ENCODE measurements at places on chromosomes 7 and 10.

DNA sequence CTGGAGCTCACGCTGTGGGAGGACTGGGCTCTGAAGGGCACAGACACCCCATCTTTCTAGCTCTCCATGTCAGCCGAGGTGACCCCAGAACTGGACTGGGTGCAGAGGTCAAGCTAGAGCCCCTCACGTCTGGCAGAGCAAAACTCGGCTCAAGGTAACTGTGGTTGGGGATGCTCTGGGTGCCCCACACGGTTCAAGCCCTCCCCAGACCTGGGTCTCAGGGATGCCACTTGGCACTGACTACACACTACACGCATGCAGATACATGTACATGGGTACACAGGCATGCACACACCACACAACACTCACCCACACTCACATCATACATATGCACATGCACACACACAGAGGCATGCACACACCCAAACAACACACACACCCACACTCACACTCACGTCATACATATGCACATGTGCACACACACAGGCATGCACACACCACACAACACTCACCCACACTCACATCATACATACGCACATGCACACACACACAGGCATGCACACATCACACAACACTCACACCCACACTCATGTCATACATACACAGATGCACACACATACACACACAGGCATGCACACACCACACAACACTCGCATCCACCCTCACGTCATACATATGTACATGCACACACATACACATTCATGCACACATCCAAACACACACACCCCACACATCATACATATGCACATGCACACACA is 219.3 kb downstream of the DNAJB6 start:
- DNase-seq, result peak; percentile 29

GRCh38 chr10:26024303-26024702 is 90.3 kb downstream of the MYO3A start:
- no peak for DNase-seq

- DNase-seq, result no peak
Observed at GRCh38 chr10:119947300-119947699, 54.8 kb downstream of the SEC23IP start.

DNA sequence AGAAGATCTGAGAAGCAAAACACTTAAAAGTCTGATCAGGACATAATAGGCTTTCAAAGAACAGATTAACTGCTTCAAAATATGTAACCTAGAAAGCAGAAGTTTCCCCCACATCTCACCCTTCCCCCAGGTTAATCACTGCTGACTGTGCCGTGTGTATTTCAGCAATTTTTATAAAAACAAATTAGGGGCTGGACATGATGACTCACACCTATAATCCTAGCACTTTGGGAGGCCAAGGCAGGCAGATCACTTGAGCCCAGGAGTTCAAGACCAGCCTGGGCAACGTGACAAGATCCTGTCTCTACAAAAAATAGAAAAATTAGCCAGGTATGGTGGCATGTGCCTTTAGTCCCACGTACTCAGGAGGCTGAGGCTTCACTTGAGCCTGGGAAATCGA is 67.6 kb upstream of the GATA3 start:
- DNase-seq, result no peak

DNA sequence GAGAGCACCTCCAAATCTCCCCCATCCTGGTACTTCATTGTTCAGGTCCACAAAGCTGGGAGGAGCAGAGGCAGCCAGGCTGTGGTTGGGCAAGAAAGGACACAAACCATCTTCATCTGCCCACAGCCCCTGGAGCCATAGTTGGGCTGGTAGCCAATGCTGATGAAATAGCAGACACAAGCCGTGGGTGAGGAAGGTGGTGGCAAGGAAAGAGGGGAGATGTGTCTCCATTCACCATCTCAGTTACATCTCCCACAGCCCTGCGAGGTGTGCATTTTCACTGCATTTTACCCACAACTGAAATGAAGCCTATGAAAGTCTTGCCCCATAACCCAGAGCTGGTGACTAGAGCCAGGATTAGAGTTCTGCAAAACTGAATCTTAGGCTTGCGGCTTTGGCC is 35.0 kb downstream of the PIK3AP1 start:
- no peak for DNase-seq

DNA sequence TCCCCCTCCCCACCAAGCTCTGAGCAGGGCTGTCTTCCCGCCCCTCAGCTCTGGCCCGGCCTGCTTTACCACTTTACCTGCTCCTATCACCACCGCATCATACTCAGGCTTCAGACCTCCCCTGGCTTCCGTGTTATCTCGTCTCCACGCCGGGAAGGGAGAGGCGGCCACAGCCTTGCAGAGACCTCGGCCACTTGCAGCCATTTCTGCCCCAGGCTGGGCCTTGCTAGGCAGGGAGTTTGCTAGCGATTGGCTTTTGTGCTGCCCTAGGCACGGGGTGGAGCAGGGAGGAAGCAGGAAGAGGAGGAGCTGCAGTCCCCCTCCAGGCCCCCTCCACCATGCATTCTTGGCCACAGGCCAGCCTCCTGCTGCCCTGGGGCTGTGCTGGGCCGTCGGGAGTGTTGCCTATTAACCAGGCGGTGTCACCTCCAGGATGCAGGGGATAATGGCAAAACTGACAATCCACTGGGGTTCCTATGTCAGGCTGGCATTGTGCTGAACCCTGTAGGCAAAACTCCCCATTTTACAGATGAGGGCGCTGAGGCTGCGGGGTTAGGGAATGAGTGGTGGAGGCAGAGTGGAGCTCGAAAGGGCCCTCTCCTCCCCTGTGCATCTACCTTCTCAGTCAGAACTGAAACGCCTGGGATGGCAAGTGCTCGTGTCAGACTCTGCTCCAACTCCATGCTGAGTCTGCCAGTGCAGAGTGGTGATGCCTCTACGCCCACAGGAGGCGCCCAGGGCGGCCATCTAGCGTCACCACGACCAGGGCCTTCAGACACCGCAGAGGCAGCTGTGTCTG is at the start of gene PYROXD2:
PYROXD2 (minus strand) TSS at position 251 of the 799 bp plus-strand sequence; CDS start at position 204, 47 bp downstream.
- DNase-seq, result peak; percentile 64

GRCh38 chr10:103787331-103787730 is 68.0 kb downstream of the SH3PXD2A start:
- DNase-seq, result no peak

DNA sequence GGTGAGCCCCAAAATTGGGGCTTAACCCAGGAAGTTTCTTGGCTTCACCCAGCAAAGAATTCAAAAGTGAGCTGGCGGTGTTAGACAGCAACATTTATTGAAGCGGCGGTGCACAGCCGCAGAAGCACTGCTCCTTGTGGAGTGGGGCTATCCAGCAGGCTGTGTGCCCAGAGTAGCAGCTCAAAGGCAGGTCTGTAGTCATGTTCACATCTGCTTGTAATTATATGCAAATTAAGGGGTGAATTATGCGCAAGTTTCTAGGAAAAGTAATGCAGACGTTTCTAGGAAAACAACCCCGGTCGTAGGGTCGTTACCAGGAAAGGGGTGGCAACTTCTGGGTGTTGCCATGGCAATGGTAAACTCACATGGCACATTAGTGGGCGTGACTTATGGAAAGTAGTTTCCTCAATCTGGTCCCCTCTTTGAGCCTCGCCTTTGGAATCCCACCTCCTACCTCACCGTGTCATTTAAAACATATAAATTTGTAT is 13.7 kb upstream of the KBTBD2 start:
- DNase-seq, result peak; percentile 72

DNA sequence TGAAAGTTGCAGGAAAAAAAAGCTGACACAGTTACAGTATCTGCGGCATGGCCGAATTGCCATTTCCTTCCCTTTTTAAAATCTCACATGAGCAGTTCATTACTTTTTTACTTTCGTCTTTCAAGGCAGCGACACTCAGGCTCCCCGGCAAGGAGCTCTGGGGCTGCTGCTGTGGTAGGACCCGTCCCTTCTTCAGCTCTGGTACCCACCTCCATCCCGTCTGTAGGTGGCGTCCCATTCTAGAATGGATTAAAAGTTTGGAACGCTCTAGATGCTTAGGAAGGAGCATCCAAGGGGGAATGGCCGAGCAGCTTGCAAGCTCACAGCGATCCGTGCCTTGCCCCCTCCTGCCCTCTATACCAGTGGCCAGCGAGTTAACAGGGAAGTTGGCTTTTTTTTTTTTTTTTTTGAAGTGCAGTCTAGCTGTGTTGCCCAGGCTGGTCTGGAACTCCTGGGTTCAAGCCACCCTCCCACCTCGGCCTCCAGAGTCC is 22.8 kb upstream of the TTYH3 start:
- no peak for DNase-seq

GRCh38 chr10:132698211-132698751 is 87.7 kb downstream of the NKX6-2 start:
- no peak for DNase-seq

- peak; percentile 85 for DNase-seq
Observed at GRCh38 chr7:44257618-44258422, 57.0 kb downstream of the YKT6 start.

- no peak for DNase-seq
Observed at GRCh38 chr7:34558022-34558421, 100.0 kb upstream of the NPSR1 start.

GRCh38 chr10:92493362-92493761 is 80.5 kb downstream of the IDE start:
- DNase-seq, result no peak

- DNase-seq, result no peak
Observed at GRCh38 chr10:115141254-115141653, 48.1 kb downstream of the ATRNL1 start.

DNA sequence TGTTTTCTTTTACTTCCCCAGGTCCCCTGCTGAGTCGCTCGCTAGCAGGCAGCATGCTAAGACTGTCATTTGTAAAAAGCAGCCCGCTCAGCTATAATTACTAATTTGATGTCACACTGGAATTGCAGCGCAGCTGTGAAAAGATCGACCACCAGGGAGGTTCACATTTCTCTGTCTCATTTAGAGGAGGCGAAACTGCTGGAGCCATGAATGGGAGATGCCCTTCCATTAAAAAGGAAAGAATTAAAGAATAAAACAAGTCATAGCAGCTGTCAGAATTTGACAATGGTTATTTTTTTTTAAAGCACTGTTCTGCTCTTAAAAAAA is 153.5 kb downstream of the PIP4K2A start:
- no peak for DNase-seq

DNA sequence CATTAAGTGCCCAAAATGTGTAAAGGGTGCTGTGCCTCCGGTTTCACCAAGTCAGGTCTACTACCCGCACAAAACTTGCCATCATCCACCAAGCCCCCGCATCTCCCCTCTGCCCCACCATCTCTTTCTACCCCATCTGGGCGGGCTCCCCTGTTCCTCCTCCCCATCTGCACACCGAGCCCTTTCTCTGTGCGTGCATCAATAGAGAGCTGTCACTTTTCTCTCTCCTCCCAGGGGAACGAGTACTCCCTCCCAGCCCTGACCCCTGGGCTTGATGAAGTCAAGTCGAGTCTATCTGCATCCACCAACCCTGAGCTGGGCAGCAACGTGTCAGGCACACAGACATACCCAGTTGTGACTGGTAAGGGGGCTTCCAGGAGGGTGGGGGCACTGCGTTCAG is 63.5 kb downstream of the PAX2 start:
- DNase-seq, result no peak

DNA sequence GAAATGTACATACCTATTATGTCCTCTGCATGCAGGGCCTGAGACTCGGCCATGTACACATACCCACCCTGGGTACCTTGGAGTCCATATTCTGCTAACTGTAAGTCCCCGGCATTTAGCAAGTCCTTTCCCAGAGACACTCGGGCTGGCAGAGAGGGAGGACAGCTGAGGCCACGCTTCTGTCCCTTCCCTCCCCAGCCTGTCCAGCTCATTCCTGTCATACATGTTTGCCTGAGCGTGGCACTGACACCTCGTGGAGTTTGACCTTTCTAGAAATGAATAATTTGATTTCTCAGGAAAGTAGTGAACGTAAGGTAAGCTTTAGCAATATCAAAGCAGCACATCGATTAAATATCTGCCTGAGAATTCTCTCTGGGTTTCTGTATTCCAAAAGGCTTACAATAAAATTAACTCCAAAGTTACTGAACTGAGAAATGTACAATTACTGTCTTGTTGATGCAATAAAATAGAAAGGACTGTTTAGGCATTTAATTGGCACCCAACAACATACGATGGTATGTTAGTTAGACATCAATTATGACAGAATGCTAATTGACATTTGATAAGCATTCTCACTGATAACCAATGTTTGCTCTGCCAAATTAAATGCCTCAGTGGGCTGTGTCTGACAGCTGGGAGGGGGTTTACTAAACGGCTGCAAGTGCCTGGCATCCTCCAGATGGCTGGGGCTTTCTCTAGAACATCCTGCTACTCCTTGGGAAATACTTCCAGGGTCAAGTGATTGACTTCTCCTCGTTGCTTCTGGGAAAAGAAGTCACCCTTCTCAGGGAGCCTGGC is 221.2 kb downstream of the CCSER2 start:
- DNase-seq, result no peak

- DNase-seq, result no peak
Observed at GRCh38 chr10:118204292-118204943, 137.7 kb downstream of the FAM204A start.

GRCh38 chr7:141978351-141978750 is 4.8 kb upstream of the TAS2R38 start:
- no peak for DNase-seq

DNA sequence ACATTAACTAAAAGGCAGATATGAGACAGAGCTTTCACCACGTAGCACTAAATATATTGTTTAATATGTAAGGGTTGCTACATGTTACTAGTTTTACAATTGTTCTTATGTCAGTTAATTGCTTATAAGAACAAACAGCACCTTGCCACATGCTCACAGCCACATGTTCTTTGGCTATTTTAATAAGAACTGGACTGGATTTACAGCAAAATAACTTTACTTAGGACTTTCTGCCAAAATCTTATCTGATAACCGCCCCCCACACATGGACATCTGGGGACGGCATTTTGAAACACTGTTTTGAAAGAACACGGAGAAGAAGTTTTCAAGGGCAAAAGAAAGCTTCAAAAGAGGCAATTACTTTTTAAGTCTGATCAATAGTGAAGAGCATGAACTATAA is 45.3 kb downstream of the JAZF1 start:
- DNase-seq, result no peak

DNA sequence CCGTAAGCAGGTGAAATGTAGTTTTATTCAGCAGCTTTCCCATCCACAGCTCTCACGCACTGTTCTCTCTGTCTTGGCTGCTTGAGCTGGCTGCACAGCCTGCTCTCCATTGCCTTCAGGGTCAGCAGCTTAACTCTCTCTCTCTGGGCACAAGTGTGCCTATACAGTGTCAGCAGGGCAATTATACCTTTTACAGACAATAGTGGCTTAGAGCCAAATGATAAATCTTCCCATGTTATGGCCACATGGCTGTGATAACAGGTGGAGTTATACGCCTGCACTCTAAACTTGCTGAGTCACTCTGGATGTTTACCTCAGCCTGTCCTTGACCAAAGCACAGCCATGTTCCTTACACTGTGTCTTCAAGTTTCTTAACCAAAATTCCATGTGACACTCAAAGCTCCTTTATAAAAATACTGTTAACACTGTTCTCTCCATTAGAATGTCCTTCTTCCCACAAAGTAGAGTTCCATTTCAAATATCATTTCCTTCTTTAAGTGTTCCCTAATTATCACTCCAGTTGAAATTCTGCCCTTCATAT is 6.1 kb downstream of the RNF133 start:
- DNase-seq, result no peak

DNA sequence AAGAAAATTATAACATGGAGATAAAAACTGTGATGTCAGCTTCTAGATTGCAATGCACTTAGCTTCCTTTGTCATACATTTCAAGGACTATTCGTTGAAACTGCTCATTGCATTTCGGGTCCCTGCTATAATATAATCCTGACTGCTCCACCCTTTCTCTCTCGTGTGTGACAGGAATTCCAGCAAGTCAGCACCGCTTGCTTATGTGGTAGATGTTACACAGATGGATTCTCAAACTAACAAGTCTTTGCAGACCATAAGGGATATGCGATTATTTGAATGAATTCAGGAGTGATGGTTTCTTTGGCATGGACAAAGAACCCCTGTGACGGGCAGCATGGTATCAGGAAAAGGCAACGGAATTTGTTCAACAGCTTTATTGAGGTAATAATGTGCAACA is 184.0 kb downstream of the GRID1 start:
- no peak for DNase-seq
